ENCODE measurements at places on chromosomes 1 and 21.

- no peak for DNase-seq
Observed at GRCh38 chr1:76503100-76503499, 364.2 kb upstream of the ST6GALNAC5 start.

GRCh38 chr1:27563591-27564471, 40.1 kb downstream of the AHDC1 start:
- peak; percentile 56 for DNase-seq

GRCh38 chr1:47742890-47743760, 254.1 kb downstream of the TRABD2B start:
- DNase-seq, result no peak

- DNase-seq, result peak; percentile 89
Observed at GRCh38 chr1:1614204-1614953, 921 bp upstream of the MIB2 start.

- DNase-seq, result no peak
Observed at GRCh38 chr1:59411147-59411546, 114.3 kb downstream of the FGGY start.

Measured in NB4 (cell line).